CD4-positive, alpha-beta T cell treated with Interleukin-15 for 4 hours (primary cell): ENCODE measurements at places on chromosomes 1 and 21.

GRCh38 chr1:180358649-180359048 is 128.6 kb downstream of the LHX4 start:
- no peak for DNase-seq

DNA sequence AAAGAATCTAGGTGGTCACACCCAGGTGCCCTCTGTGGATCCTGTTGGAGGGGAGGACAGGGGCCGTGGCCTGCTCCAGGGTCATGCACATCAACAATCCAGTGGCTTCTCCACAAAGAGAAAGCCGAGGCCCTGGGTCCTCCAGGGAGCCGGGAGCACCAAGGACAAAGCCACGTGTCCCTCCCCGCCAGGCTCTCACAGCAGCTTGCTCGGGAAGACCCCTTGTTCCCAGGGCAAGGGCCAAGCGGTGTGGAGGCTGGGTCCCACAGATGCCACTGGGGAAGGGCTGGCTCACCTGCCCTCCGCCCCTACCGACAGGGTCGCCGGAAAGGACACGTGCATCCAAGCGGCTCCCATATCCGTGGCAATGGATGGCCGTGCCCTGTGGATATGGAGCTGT is 192.9 kb upstream of the VAMP3 start:
- DNase-seq, result no peak

DNA sequence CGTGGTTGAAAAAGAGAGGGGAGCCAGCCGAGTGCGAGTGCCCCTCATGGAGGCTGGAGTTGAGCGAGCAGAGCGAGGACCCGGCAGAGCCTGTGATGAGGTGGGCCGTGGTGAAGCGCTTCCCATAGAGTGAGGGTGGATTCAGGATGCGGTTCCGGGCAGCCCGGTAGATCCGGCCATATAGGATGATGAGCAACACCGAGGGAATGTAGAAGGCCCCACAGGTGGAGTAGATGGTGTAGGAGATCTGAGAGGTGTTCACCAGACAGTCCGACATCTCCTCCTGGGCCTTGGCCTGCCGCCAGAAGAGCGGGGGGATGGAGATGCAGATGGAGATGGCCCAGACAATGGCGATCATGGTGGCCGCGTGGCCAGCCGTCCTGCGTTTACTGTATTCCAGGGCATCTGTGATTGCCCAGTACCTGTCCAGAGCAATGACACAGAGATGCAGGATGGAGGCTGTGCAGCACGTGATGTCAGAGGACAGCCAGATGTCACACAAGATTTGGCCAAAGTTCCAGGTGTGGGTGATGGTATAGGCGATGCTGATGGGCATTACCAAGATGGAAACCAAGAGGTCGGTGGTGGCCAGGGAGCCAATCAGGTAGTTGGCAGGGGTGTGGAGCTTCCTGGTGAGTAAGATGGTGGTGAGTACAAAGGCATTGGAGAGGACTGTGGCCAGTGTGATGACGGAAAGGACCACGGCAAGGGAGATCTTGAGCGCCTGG is 23.7 kb downstream of the HTR1D start:
- no peak for DNase-seq

DNA sequence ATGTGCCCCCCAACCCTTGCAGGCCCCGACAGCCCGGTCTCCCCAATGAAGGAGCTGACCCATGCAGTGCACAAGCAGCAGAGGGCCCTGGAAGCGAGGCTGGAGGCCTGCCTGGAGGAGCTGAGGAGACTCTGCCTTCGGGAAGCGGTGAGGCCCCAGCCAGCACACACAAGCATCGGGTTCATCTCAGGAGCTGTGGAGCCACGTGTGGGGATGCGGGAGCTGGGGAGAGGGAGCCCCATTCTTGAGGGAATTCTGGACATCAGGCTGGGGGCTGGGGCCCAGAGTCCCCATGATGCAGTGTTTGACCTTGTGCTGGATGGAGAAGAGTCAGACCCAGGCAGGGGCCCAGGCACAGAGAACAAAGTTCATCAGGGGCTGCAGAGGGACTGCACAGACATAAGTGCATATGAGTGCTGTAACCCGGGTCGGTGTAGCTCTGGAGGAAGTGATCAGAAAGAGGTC is 4.8 kb downstream of the INAVA start:
- DNase-seq, result no peak

- no peak for DNase-seq
Measured at GRCh38 chr1:84078842-84079202, 65.2 kb upstream of the PRKACB start.

- no peak for DNase-seq
Measured at GRCh38 chr21:37383086-37383485, 16.5 kb downstream of the DYRK1A start.

GRCh38 chr1:2650967-2651645 is 18.3 kb upstream of the MMEL1 start:
- DNase-seq, result no peak
